ENCODE measurements at places on chromosomes 5 and 9.

DNA sequence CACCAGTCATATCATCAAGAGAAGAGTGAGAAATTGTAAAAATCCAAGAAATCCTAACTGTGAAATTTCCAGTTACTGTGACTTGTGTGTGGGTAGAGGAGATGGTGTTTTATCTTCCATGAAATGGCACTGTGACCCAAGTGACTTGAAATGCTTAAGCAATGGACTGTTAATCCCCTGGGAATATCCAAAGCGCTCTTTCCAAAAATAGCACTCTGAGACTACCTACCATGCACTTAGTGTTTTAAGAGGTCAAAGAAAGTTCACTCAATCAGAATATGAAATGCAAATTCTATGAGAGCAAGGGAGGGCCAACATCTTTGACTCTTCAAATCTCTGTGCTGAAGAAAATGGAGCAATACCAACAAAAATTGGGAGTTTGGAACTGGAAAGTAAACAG, 244.0 kb downstream of the GABRB2 start:
- DNase-seq: no peak

DNA sequence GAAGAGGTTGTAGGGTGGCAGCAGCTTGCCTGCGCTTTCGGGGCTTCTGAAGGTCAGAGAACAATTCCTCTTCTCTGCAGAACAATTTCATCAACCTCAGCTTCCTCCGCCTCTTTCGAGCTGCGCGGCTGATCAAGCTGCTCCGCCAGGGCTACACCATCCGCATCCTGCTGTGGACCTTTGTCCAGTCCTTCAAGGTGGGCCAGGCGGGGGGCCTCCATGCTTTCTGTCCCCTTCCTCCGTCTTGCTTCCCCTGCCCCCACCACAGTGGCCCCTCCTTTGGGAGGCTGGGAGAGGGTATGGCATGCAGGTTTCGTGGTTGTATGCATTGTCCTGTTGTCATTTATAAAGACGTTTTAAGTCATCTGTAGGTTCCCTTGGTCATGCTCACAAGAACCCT, 195.8 kb downstream of the CACNA1B start:
- DNase-seq: no peak

- no peak for DNase-seq
Observed at GRCh38 chr9:96382839-96383164, 709 bp downstream of the SLC35D2 start.

DNA sequence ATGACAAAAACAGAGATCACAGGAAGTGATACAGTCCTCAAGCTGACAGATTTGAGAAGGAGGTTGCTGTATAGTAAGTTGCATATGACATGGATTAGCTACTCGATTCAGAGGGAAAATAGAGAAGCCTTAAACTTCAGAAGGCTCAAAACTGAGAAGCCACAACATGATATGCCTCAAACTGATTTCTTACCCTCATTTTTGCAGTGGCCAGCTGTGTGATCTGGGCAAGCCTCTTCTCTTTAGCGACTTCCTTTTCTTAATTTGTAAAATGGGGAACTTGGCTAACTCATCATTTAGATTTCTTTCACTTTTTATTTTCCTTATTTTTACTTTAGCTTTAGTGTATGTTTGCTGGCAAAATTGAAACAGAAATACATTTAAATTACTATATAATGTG, 421.1 kb downstream of the KIF4B start:
- no peak for DNase-seq

GRCh38 chr5:68141494-68141893, 74.1 kb upstream of the PIK3R1 start:
- no peak for DNase-seq

GRCh38 chr5:60366489-60366888, 333.5 kb downstream of the DEPDC1B start:
- DNase-seq: no peak

DNA sequence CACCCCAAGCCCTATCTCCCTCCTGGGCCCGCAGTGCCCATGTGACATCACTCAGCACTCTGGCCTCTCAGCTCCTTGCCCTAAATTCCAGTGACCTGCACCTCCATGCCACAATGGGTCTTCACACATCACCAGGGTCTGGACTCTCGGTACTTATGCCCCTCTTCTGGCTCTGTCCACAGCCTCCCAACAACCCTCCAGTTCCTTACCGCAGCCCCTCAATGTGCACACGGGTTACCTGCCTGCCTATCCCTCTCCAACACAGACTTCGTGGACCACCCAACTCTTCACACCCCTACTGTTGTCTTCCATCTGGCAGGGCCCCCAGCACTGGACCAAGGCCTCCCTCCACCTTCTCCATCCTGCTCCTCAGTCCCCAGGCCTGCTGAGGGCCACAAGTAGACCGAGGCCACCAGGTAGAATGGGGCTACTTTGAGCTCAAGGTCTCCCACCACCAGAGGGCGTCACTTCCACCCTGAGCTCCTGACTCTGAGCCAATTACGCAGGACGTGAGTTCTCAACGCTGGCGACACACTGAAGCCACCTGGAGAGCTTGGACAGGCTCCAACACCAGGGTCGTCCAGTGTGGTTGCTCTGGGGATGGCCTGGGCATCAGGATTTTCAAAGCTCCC, 172.1 kb downstream of the GABBR2 start:
- no peak for DNase-seq

DNA sequence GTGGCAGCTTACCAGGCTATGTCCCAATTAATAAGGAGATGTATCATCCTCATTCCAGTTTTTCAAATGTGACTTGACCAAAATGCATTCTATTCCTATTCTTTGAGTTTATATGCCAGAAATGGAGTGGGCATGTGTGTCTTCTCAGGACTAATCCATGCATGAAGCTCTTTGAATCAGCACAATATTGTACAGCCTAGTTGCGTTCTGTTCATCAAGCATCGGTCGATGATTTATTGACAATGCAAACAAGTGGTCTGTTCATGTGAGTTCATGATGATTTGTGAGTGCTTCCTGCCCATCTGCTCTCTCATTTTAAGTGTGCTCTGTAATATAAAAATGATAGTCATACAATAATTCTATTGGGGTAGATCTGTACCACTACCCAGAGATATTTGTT, 48.3 kb downstream of the PALM2AKAP2 start:
- DNase-seq: no peak

DNA sequence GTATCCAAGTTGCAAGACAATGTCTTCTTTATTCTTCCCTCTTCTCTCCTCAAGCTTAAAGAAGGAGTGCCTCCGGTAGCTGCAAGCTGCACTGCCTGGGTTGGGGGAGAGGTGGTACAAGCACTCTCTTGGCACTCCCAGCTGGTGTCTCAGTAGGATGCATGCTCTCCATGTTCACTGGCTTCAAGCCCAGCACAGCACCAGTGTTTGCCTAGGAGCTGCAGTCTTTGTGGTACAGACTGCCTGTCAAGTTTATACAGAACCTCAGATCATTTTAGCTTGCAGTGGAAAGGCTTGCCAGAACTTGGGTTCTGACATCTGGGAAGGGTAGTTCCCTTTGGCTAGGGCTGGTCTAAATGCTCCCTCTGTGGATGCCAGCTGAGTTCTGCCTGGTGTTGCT, 505.6 kb downstream of the MAN2A1 start:
- DNase-seq: no peak

DNA sequence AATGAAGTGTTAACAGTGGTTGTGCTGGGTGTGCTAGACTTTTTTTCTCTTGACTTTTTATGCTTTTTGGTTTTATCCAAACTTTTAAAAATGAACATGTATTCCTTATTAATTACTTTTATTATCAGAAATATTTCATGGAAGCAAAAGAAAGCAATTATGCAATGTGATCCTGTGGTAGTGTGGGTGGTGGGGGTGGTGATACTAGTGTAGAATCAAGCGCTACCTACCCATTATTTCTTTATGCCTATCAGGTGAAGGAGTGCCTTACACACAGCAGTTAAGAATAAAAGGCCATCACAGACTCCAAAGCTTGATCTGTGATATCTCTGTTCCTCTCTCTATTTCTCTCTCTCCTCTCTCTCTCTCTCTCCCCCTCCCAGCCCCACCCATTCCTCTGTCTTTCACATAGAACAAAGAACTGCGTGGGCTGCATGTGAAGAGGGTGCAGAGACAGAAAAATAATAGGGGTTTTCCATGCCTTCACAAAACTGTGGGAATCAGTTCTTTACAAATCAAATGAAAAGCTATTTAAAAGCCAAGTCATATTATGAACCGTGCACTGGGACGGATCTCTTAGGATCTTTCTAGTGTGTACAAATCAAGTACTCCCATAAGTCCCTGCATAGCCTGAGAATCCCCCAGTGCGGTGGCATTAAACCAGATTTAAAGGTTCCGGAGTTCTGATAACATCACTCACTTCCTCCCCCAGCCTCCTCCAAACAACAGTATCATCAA, 351.2 kb downstream of the RAB3C start:
- DNase-seq: no peak

- DNase-seq: no peak
Observed at GRCh38 chr9:104279535-104280177, 185.5 kb downstream of the SMC2 start.

DNA sequence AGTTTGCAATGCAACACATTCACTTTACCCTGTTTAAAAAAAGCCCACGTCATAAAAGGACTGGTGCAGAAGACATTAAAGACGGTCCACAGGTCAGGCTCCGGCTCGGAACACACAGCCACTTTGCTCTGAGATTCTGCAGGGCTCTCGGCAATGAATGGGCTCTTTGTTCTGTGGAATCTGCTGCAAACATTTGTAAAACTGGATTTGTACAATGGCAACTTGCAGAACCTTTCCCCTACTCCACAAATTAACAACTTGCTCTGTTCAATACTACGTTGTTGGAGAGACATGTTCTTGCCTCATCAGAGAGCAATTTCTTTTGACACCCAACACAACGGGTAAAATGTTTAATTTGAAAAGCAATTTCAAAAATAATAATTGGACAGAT, 13.0 kb upstream of the NR5A1 start:
- DNase-seq: no peak

- no peak for DNase-seq
Observed at GRCh38 chr9:19381656-19382055, 1.6 kb upstream of the RPS6 start.

DNA sequence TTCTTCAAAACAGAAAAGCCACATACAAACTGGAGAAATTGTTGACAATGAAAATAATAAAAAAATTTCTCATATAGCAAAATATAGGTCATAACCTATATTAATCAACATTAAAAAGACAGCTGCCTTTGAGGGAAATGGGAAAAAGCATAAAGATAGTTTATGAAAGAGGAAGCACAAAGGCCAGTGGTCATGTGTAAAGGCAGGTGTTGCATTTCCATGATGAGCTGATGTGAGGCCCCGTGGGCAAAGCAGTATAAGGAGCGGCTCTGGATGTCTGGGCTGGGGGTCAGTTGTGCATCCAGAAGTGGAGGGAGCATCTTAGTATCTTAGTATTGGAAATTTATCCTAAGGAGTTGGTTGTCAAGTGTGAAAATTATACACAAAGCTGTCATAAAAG, 18.3 kb downstream of the NDUFS6 start:
- no peak for DNase-seq

DNA sequence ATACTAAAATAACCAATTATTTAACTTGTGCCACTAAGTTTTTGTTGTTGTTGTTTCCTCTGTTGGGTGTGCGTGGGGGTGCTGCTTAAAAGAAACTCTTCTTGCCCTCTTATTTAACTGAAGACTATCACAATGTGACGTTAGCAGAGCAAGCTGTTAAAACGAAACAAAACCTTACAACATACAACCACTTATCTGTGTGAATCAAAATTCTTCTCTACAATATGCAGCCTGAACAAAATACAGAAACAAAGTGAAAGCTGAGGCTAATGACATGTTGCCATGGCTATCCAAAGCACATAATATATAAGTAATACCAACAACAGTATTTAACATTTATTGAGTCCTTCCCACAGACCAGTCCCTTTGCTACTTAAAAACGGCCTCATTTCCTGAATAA, 291.0 kb downstream of the FBXL17 start:
- no peak for DNase-seq

GRCh38 chr9:74500584-74500924, 3.4 kb downstream of the RORB start:
- DNase-seq: no peak

DNA sequence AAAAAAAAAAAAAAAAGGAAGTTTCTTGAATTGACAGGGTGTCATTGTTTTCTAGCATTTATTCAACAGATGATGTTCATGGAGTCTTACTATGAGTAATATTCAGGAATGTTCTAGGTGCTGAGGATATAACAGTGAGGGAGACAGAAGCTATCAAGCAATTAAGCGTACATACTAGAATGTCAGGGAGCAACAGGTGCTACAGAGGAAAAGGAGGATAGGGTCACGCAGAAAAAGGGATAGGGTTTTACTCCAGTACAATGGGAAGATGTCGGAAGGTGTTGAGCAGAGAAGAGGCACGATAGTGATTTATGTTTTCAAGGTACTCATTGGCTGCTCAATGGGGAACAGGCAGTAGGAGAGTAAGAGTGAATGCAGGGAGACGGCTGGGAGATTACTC, 6.6 kb upstream of the RASGRF2 start:
- no peak for DNase-seq

DNA sequence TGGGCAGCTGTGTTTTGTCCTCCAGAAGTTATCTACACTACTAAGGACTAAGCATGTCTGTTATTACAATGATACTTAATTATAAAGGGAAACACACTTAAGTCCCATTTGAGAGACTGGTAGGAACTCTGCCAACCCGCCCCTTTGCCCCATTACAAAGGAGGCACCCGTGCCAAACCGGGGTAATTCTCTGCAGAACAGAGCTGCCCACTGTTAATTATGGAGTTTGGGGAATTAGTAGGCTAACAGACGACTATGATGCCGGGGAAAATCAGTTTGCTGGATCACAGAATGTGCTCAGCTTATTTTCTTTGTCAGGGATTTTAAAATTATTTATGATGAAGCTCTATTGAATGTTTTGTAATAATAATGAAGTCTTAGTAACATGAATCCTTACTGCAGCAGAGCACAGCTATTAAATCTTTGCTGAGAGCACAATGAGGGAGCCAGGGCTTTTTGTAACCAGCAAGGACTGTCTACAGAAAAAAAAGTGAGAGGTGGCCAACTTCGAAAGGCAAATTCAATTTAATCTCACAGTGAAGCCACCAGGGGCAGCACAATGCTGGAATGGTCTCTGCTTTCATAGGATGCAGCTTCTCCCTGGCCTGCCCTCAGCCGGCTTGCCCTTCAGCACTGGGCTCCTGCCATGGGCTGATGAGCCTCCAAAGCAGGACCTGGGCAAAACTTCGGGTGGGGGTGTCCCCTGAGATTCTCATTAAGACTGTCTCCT, 134.5 kb downstream of the GNAQ start:
- DNase-seq: no peak

DNA sequence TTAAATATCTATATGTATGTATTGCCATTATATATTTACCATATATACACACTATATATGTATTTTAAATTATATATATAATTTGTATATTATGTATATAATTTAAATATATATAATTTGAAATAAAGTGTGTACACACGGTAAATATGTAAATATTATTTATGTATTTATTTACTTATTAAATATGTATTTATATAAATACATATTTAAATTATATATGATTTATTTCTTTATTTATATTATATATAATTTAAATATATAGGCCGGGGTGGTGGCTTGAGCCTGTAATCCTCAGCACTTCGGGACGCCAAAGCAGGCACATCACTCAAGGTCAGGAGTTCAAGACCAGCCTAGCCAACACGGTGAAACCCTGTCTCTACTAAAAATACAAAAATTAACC, 31.3 kb upstream of the LHFPL2 start:
- no peak for DNase-seq

GRCh38 chr5:103808464-103809106, 246.0 kb upstream of the NUDT12 start:
- DNase-seq: no peak
